NCI-H446 (cell line): ENCODE measurements at places on chromosomes 1 and 21.

DNA sequence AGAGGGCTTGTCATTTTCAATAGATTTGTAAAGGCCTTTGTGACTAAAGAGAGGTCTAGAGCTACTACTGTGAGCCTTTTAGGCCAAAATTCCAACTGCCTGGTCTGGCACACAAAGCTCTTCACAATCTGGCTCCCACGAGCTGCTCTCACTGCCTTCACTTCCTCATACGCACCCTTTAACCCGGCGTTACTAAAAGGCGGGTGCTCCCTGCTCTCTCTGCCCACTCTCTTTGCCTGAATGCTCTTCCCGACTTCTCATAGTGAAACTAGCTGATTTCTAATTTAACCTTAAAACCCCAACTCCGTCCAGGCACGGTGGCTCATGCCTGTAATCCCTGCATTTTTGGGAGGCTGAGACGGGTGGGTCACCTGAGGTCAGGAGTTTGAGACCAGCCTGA is 14.2 kb downstream of the BSDC1 start:
- DNase-seq, result no peak

- DNase-seq, result no peak
These were observed 20.9 kb upstream of the RGS13 start for GRCh38 chr1:192615055-192615454.

DNA sequence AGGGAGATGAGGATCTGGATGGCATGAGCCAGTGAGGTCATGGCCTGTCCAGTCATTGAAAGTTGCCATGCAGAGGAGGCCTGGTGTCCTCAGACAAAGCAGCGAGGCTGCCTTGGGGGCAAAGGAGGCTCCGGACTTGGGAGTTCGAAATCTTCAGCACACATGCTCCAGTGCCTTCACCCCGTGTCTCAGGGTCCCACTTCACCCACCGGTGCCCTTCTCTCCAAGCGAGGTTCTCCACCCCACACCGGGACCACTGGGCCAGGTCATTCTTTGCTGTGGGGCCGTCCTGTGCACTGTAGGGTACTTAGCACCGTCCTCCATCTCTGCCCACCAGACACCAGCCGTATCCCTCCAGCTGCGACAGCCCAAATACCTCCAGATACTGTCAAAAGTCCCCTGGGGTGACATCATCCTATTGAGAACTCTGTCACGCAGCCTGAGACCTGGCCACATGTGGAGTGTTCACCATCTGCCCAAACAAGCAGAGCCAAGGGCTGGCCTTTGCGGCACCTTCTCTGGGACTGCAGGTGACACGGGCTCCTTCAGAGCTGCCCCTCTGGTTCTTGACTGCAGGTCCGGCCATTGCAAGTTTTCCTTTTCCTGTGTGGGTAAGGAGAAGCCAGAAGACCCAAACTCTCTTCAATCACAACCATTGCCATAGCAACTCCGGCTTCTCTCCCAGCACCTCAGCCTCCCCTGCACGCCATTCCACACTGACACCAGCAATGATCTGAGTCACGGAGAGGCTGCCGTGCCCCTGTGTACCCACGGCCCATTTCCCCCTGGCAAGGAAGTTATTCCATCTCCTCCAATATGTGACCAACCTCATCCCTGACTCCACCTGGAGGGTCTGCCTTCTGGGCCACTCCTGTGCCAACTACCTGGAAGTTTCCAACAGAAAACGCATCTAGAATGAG is 20.4 kb upstream of the PDE9A start:
- DNase-seq, result no peak

DNA sequence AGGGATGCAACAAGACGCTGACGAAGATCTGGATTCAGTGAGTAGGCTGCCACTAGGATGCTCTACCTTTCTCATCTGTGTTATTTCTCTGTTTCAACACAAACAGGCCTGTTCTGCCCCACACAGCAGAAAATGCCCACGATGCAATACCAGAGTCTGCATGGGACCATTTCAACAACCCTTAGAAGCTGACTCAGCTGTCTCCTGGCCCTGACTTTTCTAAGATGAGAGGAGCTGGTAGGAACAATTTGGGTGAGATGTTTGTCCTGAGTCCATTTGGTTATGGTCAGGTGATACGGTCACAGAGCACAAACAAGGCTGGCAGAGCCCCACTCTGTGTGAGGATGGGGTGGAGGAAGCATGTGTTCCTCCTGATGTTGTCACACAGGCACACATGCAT is 11.5 kb upstream of the SLC2A1 start:
- DNase-seq, result no peak

- DNase-seq, result no peak
These were observed 3.4 kb upstream of the CROCC start for GRCh38 chr1:16918371-16918770.
